ENCODE measurements at places on chromosomes 11 and 22. TPM values are rescaled to one million over a fixed set of nuclear protein-coding genes. Genes with fewer than 3 reads are reported as not detected.

Gene HBD
- total RNA-seq = not detected

Gene C11orf52
- 14.6 TPM for total RNA-seq

Gene C11orf42
- total RNA-seq = not detected

Gene RTN4RL2
- total RNA-seq = 4.8 TPM

Gene HTR3A
- not detected for total RNA-seq

Gene GNAZ
- 2.4 TPM for total RNA-seq

Gene MUC5AC
- 0.35 TPM for total RNA-seq

Gene CHRNA10
- 1.7 TPM for total RNA-seq

Gene SLC22A25
- not detected for total RNA-seq

Gene MMP12
- 0.27 TPM for total RNA-seq

Gene ANO9
- total RNA-seq = 21.6 TPM

Gene ARHGAP20
- 5.5 TPM for total RNA-seq

Gene TRPC6
- total RNA-seq = 13.9 TPM

Gene GAL3ST1
- total RNA-seq = 1.7 TPM

Gene OR10D3
- total RNA-seq = not detected

Gene MYOD1
- total RNA-seq = not detected

Gene SPDYC
- not detected for total RNA-seq

Gene OR52I2
- total RNA-seq = not detected

Gene PLEKHA7
- total RNA-seq = 44.0 TPM

Gene PPP1R14B
- total RNA-seq = 55.4 TPM

Gene RAPSN
- 1.2 TPM for total RNA-seq

Gene C22orf42
- total RNA-seq = not detected

Gene KCTD17
- total RNA-seq = 24.2 TPM

Gene OR52R1
- not detected for total RNA-seq

Gene NUDT8
- total RNA-seq = 8.8 TPM

Gene KDELR3
- total RNA-seq = 8.3 TPM

Gene FXYD2
- 2.8 TPM for total RNA-seq

Gene SDF2L1
- total RNA-seq = 36.1 TPM

Gene LRRC74B
- total RNA-seq = 3.6 TPM

Gene TEAD1
- 51.9 TPM for total RNA-seq

Gene YPEL1
- total RNA-seq = 7.6 TPM

Gene SERPIND1
- 0.24 TPM for total RNA-seq

Gene CSF2RB
- total RNA-seq = 30.1 TPM

Gene CCDC188
- total RNA-seq = 0.77 TPM

Gene PARVG
- 96.2 TPM for total RNA-seq

Data from lower lobe of right lung (tissue), 2 donors.